CD4-positive, alpha-beta T cell (primary cell): ENCODE measurements at places on chromosomes 12 and 14.

DNA sequence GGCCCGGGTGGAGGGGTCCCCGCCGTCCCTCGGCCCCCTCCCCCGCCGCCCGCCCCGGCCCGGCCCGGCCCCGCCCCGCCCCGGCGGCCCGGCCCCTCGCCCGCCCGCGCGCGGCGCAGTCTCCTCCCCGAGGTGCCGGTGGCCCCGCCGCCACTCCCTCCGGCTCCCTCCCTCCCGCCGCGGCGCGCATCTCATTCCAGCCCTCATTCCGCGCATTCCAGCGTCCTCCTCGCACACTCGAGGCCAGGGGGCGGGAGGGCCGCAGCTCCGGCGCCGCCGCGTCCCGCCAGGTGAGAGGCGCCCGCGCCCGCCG lies at the start of gene TEAD4:
TSS of gene TEAD4 (plus strand) at position 206 of the 313 bp plus-strand sequence.
- DNase-seq = no peak

DNA sequence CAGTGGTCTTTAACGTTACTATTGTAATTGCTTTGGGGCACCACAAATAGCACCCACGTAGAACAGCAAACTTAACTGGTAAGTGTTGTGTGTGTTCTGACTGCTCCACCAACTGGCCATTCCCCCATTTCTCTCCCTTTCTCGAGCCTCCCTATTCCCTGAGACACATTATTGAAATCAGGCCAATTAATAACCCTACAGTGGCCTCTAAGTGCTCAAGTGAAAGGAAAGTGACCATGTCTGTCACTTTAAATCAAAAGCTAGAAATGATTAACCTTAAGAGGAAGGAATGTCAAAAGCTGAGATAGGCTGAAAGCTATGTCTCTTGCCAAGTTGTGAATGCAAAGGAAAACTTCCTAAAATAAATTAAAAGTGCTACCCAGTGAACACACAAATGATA lies 22.3 kb downstream of the PPP1R13B start:
- DNase-seq = no peak

GRCh38 chr14:68625366-68626090 lies 167.3 kb downstream of the ZFP36L1 start:
- DNase-seq = no peak

GRCh38 chr12:56978397-56979138 lies 21.2 kb upstream of the RDH16 start:
- DNase-seq = no peak

- no peak for DNase-seq
Measured at GRCh38 chr14:69858801-69859200, 20.4 kb upstream of the SMOC1 start.

DNA sequence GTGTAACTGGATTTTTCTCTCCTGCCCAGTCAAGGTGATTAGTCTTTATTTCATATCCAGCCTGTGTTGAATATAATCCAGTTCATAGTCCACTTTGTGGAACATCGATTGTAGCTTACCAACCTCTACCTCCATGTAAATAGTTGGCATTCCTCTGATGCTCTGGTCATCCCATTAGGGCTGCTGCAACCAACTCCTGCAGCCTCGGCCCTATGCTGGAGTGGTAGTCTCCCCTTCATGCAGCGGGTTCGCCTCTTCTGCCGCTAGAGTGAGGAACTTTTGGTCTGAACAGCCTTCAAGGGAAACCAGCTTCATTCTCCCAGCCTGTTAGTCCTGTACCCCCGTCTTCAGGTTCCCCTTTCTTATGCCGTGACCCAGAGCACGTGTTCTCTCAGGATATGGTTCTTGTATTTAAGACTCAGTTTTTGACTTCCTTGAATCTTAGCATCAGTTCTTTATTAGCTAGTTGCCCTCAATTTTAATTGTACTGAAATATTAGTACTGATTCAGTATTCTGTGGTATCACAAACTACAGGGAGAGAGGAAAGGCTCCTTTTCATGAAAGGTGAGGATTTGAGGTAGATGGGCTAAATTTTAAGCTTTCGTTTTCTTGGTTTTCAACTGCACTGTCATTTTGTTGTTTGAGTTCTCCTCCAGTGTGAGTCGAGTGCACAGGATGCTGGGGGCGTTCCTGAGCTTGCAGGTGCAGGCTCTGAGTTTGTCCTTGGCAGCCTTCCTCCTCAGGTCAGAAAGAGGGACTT lies 33.2 kb downstream of the ZNF664 start:
- DNase-seq = peak; percentile 10
